ENCODE measurements at places on chromosomes 2 and 18. TPM values are rescaled to one million over a fixed set of nuclear protein-coding genes. Genes with fewer than 3 reads are reported as not detected.

The NOL4 gene
- total RNA-seq: 8.5 TPM

The SDC1 gene
- total RNA-seq: 33.1 TPM

The ANKRD44 gene
- 93.8 TPM for total RNA-seq

The CAPN14 gene
- 1.3 TPM for total RNA-seq

The NOP58 gene
- total RNA-seq: 142 TPM

The ZC3H15 gene
- 72.4 TPM for total RNA-seq

The ITPRIPL1 gene
- total RNA-seq: 28.7 TPM

The POLR1A gene
- 51.6 TPM for total RNA-seq

The IL1RN gene
- total RNA-seq: not detected

The MRPL33 gene
- total RNA-seq: 50.1 TPM

The C2orf66 gene
- not detected for total RNA-seq

The TRIP12 gene
- 196 TPM for total RNA-seq
